HFF-Myc (cell line): ENCODE measurements at places on chromosomes 1 and 21.

DNA sequence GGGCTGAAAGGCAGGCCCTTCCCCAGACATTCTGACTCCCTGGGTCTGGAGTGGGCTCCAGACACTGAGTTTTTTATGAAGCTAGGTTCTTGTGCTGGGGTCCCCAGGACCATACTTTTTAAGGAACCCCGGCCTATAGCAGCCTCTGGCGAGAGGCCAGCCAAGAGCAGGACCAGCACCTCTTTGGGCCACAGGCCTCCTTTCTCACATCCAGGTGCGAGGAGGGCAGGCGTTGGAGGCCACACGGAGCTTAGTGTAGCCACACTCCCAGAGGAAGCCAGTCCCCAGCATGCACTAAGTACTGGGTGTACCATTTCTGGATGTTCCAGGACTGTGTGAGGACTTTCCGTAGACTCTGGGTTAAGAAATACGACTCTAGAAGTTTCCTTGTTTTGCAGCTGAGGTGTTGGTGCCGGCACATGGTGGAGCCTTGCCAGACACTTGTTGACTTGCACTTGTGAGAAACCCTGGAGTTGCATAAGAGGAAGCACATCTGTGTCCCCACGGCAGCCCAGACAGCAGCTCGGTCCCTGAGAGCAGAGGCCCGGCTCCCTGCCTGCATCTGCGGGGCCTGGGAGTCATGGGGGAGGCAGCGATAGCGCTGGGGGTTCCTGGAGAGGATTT is 122.2 kb upstream of the VAMP3 start:
- no peak for DNase-seq

GRCh38 chr1:164643018-164643417 is 84.0 kb downstream of the PBX1 start:
- DNase-seq = no peak

GRCh38 chr21:39060485-39061083 is 122.7 kb downstream of the PSMG1 start:
- no peak for DNase-seq

- DNase-seq = no peak
Observed at GRCh38 chr1:21234779-21235178, 55.5 kb downstream of the ECE1 start.

GRCh38 chr1:171472183-171472647 is 13.1 kb upstream of the PRRC2C start:
- DNase-seq = no peak

- no peak for DNase-seq
Observed at GRCh38 chr1:214983126-214983869, 99.2 kb upstream of the KCNK2 start.

GRCh38 chr1:93980320-93981273 is 71.4 kb upstream of the GCLM start:
- DNase-seq = no peak

DNA sequence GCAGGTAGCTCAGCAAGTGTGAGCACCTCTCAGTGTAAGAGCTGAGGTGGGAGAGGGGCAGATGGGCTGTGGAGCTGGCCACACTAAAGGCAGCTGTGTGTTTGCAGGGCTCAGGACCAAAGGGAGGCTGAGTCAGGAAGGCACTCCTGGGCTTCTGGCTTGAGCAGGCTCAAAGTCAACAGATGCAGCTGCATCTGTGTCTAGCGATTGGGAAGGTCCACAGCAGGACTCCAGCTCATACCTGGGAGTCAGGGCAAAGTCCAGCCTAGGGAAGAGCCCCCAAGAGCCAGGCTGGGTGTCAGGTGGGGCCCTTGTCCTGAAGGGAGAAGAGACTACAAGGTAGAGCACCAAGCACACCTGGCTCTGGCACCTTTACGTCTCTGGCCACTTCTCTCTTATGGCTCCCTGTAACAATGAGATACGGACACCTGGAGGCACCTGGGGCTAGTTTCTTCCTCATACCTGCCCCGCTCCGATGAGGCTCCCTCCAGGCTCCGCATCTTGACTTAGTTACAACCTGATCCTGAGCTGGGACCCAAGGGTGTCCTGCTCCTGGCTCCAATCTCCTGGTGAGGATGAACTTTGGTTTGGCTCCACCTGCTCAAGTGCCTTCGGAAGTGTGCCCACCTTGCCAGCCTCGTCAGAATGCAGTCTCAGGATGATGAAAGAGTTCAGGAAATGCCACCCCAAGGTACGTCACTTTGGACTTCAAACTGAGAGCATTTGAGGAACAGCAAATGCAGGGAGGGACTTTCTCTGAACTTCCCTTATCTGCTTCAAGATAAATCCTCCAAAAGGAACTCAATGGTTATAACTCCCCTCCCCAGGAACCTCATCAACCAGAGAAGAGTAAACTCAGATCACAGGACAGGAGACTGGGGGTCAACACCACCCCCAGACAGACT is 21.5 kb upstream of the SLC2A1 start:
- DNase-seq = no peak

- no peak for DNase-seq
Observed at GRCh38 chr21:44718571-44718970, 7.2 kb upstream of the TSPEAR start.

- DNase-seq = no peak
Observed at GRCh38 chr1:2307972-2308371, 79.9 kb downstream of the SKI start.

DNA sequence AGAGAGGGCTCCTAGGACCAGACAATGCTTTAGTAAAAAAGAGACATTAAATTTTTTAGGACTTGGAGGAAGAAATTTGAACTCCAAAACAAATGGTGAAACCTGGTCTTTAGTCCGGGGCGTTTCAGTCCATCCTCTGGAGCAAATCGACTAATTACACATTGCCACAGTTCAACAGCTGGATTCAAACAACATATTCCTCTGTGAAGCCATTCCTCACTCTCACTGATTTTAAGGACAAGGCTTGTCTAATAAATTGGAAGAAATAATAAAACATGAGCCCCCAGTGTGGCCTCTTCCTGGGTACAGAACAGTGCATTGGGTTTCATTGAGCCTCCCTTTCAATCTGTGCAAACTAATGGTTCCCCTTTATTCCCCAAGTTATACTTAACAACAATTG is 165.1 kb downstream of the UCK2 start:
- no peak for DNase-seq

DNA sequence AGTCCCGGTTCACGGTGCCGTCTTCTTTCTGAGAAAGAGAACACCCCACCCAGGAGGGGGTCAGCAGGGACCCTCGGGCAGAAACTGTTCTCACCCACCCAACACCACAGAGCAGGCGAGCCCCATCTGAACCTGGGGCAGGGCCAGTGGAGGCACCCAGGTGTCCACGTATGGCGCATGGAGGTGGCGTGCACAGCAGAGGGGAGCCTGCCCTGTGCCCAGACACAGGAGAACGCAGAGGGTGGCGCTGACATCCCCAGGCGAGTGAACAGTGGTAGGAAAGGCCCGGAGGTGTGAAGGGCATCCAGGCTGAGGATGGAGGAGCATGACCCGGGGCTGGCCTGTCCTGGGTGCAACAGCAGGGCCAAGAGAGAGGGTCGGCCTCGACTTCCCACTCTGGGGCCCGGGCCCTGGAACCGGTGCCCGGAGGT is 91.1 kb downstream of the STUM start:
- no peak for DNase-seq

GRCh38 chr1:169860187-169860586 is 33.5 kb downstream of the SCYL3 start:
- DNase-seq = no peak

DNA sequence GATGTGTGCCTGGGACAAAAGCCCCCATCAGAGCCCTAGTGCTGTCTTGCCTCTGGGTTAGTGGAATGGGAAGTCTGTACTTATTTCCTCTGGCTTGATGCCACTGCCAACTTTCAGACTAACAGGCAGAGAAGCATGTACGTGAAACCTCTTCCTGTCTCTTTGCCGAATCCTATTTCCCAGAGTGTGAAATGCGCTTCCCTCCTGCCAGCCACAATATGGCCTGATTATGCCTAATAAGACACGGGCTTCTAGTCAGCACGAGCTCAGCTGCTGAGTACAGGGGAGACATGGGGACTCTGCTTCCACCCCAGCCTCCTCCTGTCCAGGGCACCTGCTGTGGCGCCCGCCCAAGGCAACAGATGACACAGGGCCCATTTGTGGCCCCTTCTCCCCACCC is 111.4 kb downstream of the KCND3 start:
- no peak for DNase-seq

GRCh38 chr1:232386721-232387510 is 243.0 kb downstream of the SIPA1L2 start:
- no peak for DNase-seq

DNA sequence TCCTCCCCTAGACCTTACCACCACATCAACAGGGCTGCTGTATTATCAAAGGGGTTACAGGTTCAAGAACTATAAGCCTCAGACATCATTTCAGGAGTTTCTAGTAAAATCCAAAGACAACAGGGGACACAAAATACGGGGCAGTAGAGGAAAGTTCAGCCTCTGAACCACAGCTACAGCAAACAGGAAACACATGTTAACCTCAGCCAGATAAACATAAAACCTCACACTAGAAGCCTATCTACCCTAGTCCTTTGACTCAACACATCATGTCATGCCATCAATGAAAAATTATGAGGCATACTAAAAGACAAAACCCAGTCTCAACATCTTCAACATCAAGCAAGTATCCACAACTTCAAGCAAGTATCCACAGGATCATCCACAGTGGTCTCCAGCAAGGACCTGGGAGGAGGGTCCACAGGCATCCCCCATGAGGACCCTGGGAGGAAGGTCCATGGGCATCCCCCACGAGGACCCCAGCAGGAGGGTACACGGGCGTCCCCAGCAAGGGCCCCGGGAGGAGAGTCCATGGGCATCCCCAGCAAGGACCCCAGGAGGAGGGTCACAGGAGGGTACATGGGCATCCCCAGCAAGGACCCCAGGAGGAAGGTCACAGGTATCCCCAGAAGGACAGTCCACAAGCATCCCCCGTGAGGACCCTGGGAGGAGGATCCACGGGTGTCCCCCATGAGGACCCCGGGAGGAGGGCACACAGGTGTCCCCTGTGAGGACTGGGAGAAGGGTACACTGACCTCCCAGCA is 440.0 kb downstream of the MATN1 start:
- DNase-seq = no peak

- no peak for DNase-seq
Observed at GRCh38 chr1:22284236-22284635, 141.3 kb upstream of the WNT4 start.

- DNase-seq = no peak
Observed at GRCh38 chr1:10204003-10204642, 6.2 kb upstream of the KIF1B start.

DNA sequence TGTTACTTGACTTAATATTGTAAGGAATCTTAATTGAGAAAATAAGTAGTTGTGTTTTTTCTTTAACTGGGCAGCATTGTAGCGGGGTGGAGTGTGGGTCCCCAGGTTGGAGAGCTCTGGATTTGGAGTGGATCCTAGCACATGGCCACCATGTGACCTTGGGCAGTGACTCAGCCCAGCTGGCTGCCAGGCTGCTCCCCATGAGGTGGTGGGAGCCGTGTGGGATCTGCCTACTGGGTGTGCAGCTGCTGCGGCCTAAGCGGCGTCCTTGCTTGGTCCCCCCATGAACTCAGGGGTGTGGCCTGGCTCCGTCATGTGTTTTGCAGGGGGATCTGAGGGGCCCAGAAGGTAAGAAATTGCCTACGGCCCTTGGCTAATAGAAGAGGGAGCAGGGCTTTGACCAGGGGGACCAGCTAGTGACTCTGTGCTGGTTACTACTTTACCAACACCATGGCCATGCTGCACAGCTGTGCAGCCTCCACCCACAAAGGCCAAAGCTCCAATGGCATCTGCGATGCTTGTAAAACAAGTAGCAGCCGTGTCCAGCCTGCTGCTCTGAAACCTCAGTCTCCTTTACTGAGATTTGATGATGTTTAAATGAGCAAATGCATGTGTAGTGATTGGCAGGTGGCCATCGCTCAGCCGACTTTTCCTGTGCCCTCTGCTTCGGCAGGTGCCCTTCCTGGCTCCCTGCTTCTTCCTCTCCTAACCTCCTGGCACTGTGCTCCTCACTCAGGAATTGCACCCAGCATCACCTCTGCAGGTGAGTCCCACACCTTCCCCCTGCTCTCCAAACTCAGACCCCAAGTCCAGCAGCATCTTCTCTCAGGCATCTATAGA is 68.3 kb downstream of the ADARB1 start:
- DNase-seq = peak; percentile 79

DNA sequence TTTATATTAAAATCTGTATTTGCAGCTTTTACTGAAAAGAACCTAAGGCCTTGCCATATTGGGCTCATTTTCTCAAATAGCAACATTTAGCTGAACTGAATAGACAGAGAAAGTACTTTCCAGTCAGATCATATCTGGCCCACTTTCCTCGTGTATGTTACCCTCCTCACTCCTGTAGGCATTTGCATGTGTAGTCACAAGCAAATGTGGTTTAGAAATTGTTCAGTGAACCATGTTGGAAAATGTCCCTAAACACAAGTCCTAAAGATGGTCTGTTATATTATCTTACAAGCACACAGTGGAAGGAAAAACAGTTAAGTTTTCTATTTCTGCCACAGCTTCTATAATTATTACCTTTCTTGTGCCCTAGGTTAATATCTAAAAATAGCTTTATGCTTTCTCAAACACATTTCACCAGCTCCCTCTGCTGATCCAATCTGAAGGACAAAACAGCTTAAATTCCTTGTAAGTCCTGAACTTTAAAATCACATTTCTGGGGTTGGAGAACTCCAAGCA is 606 bp upstream of the FMO4 start:
- DNase-seq = no peak

DNA sequence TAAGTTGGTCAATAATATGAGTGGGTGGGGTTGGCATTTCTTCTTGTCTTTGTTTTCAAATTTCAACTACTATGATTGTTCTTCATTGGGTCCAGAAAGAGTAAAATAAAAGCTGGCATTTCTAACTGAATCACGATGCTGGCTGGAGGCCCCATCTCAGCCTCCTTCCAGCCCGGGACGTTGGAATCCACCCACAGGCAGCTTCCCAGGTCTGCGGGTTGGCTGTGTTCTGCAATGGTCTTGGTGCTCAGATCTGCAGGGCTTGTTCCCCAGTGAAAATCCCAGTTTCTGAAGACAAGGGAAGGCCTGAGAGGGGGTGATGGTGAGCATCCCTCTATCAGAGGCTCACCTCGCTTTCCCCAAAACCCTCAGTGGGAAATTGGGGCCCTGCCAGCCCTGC is 54.7 kb upstream of the ARHGEF16 start:
- DNase-seq = no peak

GRCh38 chr1:12654004-12654567 is 10.2 kb downstream of the AADACL4 start:
- DNase-seq = no peak

- no peak for DNase-seq
Observed at GRCh38 chr1:204645251-204645650, 40.3 kb downstream of the LRRN2 start.

DNA sequence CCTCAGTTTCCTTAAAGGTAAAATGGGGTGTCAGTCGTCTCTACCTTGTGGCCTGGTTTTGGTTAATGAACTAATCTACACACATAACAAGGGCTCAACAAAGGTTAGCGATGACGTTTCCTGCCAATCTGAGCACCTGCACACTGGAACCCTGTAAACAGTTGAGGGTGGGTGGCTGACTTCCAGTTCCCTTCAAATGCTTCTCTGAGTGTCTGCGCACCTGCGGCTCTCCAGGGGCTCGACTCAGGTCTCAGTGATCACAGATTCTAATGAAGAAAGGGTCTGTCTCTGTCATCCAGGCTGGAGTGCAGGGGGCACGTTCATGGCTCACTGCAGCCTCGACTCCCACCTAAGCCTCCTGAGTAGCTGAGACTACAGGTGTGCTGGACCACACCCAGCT is 3.3 kb upstream of the AGPAT3 start:
- no peak for DNase-seq

GRCh38 chr1:7623842-7624241 is 147.3 kb upstream of the VAMP3 start:
- no peak for DNase-seq

- no peak for DNase-seq
Observed at GRCh38 chr1:232996143-232996542, 45.7 kb downstream of the NTPCR start.

- no peak for DNase-seq
Observed at GRCh38 chr1:204818998-204819397, 51.7 kb upstream of the NFASC start.
